Activated T-helper 1 cell treated with Interleukin-2 at 50 U/mL for 16 hours (primary cell): ENCODE measurements at places on chromosomes 11 and 22.

GRCh38 chr11:48107188-48107704 is 109.4 kb upstream of the OR4B1 start:
- DNase-seq: no peak

GRCh38 chr11:20599221-20600019 is at the start of gene SLC6A5:
SLC6A5 (plus strand) TSS chr11:20599608; CDS start chr11:20599673, 65 bp downstream.
- no peak for DNase-seq

GRCh38 chr11:124090996-124091395 is 24.3 kb upstream of the VWA5A start:
- DNase-seq: no peak

GRCh38 chr11:71190551-71190950 is 61.8 kb downstream of the SHANK2 start:
- DNase-seq: no peak

DNA sequence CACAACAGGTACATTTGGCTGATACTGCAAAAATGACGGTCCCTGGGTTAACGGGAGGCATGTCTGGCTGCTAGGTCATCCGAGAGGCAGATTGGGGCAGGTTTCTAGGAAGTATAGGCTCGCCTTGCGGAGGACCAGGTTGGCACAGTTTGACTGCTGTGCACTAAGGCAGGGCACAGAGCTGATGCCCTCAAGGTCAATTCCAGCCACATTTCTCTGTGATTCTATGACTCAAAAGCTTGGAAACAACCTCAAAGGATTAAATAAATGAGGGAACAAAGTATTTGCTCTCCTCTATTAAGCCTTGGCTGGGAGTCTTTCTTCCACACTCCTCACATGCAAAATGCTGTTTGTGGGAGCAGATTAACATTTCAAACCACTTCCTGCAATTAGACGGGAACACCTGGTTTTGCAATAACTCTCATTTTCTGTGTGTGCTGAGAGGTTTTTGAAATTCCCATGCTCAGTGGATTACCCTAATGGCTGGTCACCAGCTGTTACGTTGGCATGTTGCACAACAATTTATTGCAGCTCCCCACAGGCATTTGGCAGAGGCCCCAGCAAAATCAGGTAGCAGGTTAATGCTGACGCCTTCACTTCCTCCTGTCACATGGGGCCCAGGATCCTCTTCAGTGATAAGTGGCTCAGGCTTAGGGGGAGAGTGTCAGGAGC is 61.0 kb upstream of the PLET1 start:
- no peak for DNase-seq

- no peak for DNase-seq
These were observed 114.9 kb upstream of the ASPHD2 start for GRCh38 chr22:26314171-26314570.

DNA sequence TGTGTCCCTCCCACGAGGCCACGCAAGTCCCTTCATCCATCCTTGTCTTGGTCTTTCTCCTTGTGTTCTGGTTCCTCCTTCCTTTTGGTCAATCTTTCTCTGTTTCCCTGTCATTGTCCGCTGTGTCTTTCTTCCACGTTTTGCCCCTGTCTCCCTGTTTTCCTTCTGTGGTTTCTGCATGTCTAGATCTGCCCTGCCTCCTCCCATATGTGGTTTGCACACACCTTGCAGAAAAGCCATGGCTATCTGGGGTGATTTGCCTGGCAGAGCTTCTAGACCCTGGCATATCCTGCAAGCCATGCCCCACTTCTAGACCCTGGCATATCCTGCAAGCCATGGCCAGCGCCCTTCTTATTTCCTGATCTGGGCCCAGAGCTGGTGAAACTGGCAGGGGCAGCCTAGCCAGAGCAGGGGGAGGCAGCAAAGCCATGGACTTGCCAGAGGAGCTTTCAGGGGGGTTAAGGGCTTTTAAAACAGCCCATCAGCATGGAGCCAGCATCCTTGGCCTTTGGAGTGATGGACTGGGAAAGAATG is 131.6 kb upstream of the NECTIN1 start:
- DNase-seq: no peak

DNA sequence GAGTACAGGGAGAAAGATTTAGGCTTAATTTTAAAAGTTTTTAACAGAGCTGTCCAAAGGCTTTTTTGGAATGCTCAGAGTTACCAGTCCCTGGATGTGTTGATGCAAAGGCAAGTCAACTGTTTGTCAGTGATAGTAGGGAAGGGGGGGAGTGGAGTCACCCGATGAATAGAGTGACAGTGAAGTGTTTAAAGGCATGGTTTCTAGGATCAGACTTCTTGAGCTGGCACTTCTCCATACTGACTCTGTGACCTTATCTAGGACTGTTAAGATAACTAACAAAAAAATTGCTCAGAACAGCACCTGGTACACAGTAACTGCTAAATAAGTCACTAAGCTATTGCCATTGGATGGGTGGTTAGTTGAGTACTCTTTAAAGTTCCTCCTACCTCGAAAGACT is 11.3 kb upstream of the RAG2 start:
- DNase-seq: no peak

GRCh38 chr11:120404495-120404894 is 68.3 kb downstream of the ARHGEF12 start:
- no peak for DNase-seq

- DNase-seq: no peak
These were observed 1.4 kb downstream of the TSPAN4 start for GRCh38 chr11:843818-844692.

- DNase-seq: no peak
These were observed 735.3 kb upstream of the RAG2 start for GRCh38 chr11:37333345-37333744.

GRCh38 chr11:46210133-46210636 is 67.3 kb upstream of the CREB3L1 start:
- no peak for DNase-seq
